ENCODE measurements at places on chromosomes 6 and 20.

DNA sequence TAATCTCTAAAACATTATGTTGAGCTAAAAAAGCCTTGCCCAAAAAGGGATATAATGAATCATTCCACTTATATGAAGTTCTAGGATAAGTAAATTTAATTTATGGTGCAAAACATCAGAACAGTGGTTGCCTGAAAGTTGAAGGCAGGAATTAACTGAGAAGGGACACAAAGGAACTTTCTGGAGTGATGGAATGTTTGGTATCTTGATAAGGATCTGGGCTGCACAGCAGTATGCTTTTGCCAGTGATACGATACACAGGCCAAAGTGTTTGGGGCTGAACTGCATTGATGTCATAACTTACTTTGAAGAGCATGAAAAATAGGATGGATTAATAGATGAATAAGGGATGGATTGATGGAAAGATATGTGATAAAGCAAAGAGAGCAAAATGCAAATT lies 146.1 kb upstream of the LRFN2 start:
- DNase-seq = peak; percentile 40

- DNase-seq = no peak
Measured at GRCh38 chr6:147223736-147224135, 19.5 kb downstream of the STXBP5 start.

GRCh38 chr20:61220131-61220530 lies 31.9 kb upstream of the CDH4 start:
- DNase-seq = no peak

- DNase-seq = no peak
Measured at GRCh38 chr20:23063581-23063980, 14.1 kb upstream of the THBD start.

- DNase-seq = peak; percentile 87
Measured at GRCh38 chr6:142760152-142760551, 184.8 kb downstream of the HIVEP2 start.

DNA sequence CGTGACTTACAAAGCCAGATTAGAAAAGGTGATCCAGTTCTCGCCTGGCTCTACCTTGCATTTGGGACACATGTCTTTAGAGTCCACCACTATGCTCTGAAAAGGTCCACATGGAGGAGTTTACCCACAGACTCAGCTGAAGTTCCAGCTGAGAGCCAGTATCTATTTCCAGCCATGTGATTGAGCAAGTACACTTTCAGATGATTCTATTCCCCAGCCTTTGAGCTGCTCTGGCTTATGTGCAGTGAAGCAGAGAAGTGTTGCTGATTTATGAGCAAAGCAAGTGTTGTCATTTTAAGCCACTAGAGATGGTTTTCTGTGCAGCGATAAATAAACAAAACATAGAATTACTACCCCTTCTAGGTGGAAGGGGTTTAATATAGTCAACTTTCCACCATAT lies 520.8 kb upstream of the RNF217 start:
- no peak for DNase-seq

- DNase-seq = no peak
Measured at GRCh38 chr6:24569811-24570210, 75.0 kb downstream of the ALDH5A1 start.

GRCh38 chr20:22723659-22724058 lies 139.3 kb upstream of the FOXA2 start:
- peak; percentile 62 for DNase-seq

GRCh38 chr20:20741087-20742045 lies 28.9 kb upstream of the RALGAPA2 start:
- no peak for DNase-seq

Data from fibroblast of skin of back (primary cell).